ENCODE measurements at places on chromosomes 4 and X. TPM values are rescaled to one million over a fixed set of nuclear protein-coding genes. Genes with fewer than 3 reads are reported as not detected.

DNA sequence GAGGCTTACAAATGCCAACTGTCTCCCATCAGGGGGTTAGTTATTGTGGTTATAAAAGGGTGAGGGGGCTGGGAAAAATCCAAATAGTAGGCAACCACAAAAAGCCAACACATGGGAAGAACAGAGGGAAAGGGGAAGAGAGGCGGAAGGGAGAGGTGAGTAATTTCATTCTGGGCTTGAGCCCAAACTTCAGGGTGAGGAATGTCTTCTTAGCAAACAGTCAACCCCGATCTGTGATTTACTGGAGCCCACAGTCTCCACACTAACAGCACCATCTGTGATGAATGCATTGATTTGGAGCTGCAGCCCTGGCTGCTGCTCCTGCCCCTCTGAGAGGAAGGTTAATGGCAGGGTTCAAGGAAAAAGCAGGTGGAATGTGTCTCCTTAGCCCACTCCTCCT, 162.2 kb upstream of the GPR101 start:
- DNase-seq, result peak; percentile 40

MAGEA6 gene
- not detected for total RNA-seq

DNA sequence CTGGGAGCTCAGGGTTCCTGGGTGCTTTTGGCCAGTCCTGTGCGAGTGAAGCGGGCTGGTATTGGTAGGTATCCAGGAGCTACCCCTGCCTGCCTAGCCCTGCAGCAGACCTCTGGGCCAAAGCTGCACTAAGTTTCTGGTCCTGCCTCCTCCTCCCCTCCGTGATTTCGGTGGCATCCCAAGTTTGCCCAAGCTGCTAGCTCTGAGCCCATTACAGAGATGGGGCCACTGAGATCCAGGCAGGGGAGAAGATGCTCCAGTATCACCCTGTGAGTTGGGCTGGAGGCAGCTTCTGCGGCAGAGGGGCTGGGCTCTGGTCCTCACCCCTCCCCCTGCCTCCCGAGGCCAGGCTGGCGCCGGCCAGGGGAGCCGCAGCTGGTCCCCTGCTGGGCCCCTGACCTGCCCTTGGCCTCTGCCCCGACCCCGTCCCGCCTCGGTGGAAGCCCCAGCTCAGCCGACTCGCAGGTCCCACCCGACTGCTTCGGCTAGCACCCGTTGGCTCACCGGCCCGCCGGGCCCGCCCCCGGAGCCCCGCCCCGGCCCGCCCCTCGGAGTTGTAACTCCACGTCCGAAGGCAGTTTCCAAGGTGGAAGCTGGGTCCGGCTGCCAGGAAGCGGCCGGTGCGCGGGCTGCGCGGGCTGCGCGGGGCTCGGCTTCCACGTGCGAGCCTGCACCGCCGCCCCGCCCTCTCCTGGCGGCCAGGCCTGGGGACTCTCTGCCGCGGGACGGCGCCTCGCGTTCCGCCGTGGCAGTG, at the start of gene DUSP9:
DUSP9 (plus strand) TSS at position 584 of the 754 bp plus-strand sequence. CDS start 751 bp downstream, outside the sequence.
- no peak for DNase-seq

HTN1 gene
- not detected for total RNA-seq

DAPP1 gene
- total RNA-seq, result 0.73 TPM

NXF3 gene
- not detected for total RNA-seq

- DNase-seq, result no peak
Measured at GRCh38 chrX:20739038-20739745, 472.5 kb upstream of the RPS6KA3 start.

GRCh38 chr4:168769416-168769815, 240.6 kb downstream of the CBR4 start:
- DNase-seq, result no peak

DNA sequence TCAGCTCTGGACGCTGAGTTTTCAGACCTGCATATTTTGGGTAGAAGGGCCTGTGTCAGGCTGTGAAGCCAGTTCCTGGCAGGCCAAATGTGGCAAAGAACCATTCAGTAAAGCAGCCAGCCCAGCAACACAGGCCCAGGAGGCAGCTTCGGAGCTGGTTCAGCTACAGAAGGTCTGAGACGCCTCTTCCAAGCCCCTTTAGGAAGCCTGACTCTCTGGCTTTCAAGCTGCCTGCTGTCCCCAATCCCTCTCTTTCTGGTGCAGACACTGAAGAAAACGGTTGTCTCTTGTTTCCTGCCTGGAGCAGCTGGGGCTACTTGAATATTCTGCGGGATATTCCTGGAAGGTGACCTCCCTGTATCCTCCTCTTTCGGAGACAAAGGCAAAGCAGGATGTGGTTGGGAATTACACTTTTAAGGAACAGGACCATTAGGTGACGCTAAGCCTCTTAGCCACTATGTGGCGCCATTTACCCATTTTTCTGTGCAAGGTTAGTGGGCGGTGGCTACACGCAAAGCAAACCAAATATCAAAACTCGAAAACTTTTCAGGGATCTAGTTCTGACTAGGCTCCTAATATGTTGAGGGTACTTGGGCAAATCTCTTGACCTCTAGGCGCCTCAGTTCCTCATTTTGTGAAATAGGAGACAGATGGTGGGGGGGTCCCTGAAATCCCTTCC, 47.2 kb upstream of the LAS1L start:
- DNase-seq, result peak; percentile 47

GRCh38 chr4:155405059-155405458, 28.3 kb upstream of the MAP9 start:
- DNase-seq, result no peak

DNA sequence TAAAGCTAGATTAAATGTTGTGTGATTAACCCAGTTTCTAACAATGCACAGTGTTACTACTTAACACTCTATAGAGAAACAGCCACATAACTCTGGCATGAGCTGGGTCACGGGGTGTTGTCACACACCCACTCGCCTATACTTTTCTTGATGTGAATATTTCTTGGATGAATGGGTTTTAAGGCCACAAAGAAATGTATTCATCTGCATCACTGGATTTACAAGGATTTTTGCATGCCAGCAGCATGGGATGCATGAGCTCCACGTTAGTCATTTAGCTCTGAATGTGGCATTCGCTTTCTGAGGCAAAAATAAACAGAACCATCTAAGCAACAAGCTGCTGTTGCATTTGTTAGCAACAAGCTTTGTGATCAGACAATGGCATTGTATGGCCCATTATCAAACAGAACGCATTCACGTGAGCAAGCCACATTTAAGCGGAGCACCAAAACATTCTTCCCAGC, 89.7 kb downstream of the LRP2BP start:
- no peak for DNase-seq

DNA sequence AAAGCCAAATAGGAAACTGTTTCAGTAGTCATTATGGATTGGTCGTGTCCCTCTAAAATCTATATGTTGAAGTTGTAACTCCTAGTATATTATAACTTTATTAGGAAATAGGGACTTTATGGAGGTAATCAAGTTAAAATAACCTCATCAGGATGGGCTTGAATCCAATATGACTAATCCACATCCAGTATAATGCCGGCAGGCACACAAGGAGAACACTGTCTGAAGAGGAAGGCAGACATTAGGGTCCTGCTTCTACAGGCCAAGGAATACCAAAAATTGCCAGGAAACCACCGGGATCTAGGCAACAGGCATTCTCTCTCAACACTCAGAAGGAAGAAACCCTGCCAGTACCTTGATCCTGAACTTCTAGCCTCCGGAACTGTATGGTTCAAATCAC, 130.3 kb downstream of the ATP10D start:
- DNase-seq, result no peak

- DNase-seq, result no peak
Measured at GRCh38 chr4:104531390-104531789, 36.7 kb upstream of the CXXC4 start.

RADX gene
- total RNA-seq, result 14.4 TPM

DNA sequence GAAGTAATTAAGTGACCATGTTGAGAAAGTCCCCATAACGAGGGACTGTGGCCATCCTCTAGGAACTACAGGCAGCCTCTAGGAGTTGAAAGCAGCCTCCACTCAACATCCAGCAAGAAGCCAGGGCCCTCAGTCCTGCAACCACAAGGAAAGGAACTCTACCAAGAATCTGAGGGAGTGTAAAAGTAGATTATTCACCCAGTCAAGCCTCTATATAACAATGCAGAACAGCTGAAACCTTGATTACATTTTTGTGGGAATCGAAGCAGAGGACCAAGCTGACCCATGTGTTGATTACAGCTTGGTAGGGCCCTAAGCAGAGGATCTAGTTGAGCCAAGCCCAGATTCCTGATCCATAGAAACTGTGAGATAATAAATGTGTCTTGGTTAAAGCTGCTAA, 17.1 kb downstream of the RPS6KA6 start:
- DNase-seq, result no peak

FABP2 gene
- total RNA-seq, result not detected

NUP54 gene
- total RNA-seq, result 78.5 TPM

- DNase-seq, result peak; percentile 34
Measured at GRCh38 chrX:41085512-41085877, 250 bp downstream of the USP9X start.

NUDT10 gene
- 22.7 TPM for total RNA-seq

LEF1 gene
- total RNA-seq, result 18.1 TPM

- DNase-seq, result no peak
Measured at GRCh38 chr4:140037353-140038030, 116.5 kb downstream of the MAML3 start.

GRCh38 chr4:142528433-142528832, 317.7 kb downstream of the INPP4B start:
- no peak for DNase-seq

GLRA3 gene
- 8.1 TPM for total RNA-seq

- DNase-seq, result no peak
Measured at GRCh38 chr4:182578402-182578801, 335.2 kb downstream of the TENM3 start.

GRCh38 chr4:116755051-116755450, 330.3 kb downstream of the TRAM1L1 start:
- DNase-seq, result no peak

LRBA gene
- total RNA-seq, result 64.8 TPM

DNA sequence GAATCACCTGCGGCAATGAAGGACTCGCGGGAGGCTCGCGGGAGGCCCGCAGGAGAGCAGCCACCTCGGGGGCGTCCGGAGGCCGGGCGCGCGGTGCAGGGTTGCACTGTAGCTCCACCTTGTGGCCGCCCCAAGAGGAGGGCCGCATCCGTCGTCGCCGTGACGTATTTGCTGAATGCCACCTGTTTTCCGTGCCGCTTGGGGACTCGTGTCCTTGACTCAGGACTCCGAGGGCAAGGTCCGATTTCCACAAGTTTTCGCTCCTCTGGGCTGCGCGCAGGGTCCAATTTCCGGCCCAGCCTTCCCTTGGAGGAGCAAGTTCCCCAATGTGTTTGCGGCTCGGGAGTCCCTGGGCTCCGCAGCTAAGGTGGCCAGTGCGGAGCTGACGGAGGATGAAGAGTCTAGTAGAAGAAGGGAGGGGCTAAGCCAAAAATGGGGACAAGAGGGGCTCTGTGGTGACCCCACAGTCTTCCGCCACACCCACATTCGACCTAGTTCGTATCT, 10.7 kb upstream of the DLG3 start:
- peak; percentile 72 for DNase-seq

DNA sequence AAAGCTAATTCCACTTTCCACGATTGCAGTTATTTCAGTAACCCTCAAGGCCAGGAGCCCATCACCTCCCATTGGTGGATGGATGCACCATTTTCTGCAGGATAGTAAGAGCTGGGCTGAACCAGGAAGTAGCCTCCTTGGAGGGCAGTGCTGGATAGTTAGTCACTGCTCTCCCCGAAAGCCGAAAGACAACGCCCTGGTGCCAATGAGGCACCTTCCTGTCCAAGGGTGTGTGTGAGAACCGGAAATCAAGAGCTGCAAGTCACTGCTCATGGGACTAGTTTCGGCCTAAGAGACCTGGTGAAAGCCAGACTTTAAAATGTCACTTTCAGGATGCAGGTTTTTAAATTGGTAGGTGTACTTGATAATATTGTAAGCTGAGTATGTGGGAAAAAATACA, 203.8 kb upstream of the HS3ST1 start:
- DNase-seq, result no peak

FAM47C gene
- not detected for total RNA-seq

- DNase-seq, result no peak
Measured at GRCh38 chr4:160947653-160948052, 1216.1 kb downstream of the FSTL5 start.

DNA sequence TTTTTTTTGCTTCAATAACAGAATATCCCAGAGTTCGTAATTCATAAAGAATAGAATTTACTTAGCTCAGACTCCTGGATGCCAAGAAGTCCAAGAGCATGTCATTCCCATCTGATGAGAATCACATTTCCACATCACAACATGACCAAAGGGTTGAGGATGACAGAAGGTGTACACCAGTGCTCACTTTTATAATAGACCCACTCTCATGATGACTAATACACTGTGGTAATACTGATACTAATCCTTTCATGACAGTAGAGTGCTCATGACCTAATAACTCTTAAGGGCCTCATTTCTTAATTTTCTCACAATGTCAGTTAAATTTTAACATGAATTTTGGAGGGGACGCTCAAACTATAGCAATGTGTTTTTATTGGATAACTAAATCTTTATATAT, 69.2 kb downstream of the ZNF732 start:
- no peak for DNase-seq

GRCh38 chrX:66698273-66699204, 59.7 kb upstream of the EDA2R start:
- DNase-seq, result no peak

DNA sequence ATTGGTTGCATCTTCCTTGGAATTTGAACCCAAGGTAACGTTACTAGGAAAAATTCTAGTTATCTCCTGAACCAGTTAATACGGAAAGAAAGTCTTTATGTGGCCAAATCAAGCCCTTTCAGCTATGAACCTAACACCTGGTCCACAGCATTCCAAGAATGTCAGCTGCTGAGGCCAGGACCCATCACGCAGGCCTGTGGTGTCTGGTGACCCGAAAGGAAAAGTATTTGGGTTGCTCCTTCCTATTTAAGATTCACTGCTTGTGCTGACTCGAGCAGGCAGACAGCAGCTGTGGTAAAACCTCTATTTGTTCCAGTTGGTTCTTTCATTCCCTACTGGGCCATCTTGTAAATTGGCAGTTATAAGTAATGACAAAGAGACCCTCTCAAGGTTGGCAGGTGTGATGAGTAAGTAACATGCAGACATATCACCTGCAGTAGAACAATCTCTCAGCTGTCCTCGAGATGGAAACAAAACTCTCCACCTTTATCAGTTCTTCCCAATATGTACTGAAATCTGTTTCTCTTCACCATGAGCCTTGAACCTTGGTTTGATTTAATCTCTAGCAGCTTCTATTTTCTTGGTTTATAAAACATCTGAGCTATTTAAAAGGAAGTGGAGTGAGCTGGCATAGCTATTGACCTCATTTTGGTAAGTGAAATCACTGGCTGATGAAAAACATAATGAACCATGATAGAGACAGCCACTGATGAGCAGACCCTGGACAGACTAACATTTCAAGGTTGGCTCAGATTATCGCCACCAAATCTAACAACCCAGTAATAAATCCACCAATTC, 182.1 kb upstream of the SMIM31 start:
- no peak for DNase-seq

VCX2 gene
- total RNA-seq, result not detected

HSPA4L gene
- 12.2 TPM for total RNA-seq

GRCh38 chr4:100938698-100939097, 408.6 kb downstream of the PPP3CA start:
- no peak for DNase-seq

USP26 gene
- total RNA-seq, result not detected

DNA sequence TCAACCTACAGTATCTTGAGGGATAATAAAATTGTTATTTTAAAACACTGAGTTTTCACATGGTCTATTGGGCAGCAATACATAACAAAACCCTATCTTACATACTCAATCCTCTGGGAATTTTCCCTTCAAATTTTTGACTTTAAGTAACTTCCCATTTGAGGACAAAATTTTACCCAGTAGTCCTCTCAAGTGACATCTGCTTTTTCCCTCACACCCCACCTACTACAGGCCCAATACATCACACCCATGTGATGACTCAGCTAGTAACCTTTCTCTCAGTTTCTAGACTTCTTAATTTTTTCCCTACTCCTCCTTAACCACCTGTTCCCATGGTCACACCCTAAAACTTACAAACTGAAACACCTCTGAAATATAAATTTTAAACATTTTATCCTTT, 12.2 kb upstream of the RAP1GDS1 start:
- no peak for DNase-seq

All from cerebellum (tissue), 4 donors.